Neural progenitor cell (in vitro differentiated cells): ENCODE measurements at places on chromosomes 6 and 20.

- DNase-seq: no peak
Observed at GRCh38 chr6:154410619-154411072, 54.0 kb upstream of the IPCEF1 start.

DNA sequence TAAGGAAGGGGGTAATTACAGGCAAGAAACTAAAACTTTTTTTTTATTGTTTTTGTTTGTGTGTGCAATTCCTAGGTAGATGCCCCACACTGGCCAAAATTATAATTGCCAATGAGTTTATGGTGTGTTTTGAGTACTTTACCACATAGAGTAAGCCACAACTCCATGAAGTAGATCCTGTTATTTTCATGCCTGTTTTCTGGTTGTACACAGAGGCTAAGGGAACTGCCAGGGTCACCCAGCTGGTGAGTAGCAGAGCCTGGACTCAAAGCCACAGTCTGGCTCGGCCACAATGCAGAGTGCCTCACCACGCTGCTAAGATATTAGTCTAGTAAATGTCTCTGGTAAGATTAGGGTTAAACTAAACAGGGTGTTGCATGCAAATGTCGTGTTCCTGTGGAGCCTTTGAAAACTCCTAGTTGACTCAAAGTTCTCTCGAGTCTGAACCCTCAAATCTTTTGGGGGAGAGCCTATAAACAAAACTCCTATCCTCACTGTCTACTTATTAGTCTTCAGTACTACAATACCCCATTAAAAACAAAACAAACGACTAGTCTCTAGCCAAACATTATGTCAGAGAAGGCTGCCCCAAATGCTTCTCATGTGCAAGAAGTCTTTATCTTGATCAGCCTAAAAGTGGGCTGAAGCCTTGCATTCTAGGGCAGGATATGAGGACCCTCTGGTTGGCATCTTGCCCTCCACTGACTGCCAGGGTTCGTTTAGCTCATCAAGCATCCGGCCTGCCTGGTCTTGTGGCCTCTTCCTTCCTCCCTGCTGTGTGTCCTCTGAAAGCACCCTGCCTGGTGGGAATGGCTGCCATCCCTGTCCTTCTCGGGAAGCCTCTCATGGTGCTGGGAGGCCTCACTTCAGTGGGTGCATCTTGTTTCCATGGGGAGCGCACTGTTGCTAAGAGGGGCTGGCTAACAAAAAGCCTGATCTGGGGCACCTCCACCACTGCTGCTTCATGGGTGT, 4.2 kb downstream of the DUSP22 start:
- DNase-seq: no peak

DNA sequence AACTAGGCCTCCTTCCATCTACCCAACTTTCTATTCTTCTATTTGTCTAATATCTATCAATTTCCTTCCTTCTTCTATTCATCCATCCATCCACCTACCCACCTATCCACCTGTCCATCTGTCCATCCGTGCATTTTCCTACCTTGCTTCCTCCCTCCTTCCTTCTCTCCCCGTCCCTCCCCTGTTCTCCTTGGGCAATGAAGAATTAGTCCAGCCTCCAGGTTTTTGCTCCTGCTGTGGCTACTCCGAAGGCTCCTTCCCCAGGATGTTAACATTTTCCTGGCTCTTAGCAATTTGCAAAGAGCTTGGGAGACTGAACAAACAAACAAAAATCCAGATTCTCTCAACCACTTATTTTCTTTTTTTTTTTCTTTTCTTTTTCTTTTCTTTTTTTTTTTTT, 81.6 kb downstream of the KCNB1 start:
- DNase-seq: no peak

DNA sequence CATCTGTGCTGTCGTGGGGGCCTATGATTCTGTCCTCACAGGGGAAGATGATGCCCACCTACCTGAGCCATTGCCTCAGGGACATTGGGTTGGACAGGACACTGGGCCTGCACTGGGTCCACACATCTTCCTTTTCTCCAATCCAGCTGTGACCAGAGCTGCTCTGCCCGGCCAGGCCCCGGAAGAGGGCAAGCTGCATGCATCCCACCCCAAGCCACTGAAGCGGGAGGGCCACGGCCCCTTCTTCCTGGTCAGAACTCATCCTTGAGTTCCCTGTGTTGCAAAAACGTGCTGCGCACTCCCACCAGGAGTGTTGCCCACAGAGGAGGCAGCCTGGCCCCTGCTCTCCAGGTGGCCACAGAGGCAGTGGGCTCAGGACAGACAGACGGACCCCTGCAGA, 38.2 kb downstream of the SPDEF start:
- DNase-seq: no peak

- no peak for DNase-seq
Observed at GRCh38 chr6:109182578-109182977, 87.3 kb downstream of the CEP57L1 start.

GRCh38 chr6:110981202-110981600, 637 bp upstream of the RPF2 start:
- no peak for DNase-seq

- no peak for DNase-seq
Observed at GRCh38 chr6:70175770-70176169, 127.1 kb downstream of the COL9A1 start.

GRCh38 chr6:83008626-83009025, 57.0 kb downstream of the UBE3D start:
- no peak for DNase-seq

DNA sequence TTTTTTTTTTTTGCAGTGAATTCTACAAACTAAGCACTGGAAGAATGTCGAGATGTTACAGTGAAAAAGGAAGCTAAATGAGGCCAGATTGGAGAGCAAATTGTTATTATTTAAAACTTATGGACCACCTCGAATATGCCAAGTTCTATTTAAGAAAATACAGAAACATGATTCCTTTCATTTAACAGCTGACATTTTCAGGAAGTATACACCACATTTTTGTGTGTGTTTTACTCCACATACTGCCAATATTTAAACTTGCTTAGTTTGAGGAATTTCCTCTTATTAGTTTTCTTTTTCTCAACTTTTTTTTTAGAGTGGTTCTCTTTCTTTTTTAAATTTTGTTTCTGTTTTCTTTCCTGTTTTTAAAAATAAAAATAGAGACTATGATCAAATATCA, 37.0 kb upstream of the GCLC start:
- no peak for DNase-seq

DNA sequence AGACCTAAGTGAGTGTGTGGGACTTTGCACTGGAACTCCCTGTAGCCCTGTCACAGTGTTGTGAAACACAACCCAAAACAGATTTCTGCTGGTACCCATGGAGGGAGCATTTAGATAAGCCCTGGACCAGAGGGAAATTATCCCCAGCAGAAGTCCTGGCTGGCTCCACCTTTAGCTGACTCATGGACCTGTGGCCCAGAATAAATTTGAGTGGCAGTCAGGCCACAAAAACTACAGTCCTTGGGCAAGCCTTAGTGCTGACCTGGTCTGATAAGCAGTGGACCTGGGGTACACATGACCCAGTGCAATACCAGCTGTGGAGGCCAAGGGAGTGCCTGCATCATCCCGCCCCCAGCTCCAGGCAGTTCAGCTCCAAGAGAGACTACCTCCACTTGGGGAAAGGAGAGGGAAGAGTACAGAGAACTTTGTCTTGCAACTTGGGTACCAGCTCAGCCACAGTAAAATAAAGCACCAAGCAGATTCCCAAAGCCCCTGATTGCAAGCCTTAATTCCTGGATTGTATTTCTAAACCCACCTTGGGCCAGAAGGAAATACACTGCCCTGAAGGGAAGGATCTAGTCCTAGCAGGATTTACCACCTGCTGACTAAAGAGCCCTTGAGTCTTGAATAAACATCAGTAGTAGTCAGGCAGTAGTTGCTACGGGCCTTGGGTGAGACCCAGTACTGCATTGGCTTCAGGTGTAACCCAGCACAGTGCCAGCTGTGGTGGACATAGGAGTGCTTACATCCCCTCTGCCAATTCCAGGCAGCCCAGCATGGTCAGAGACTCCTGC, 140.4 kb upstream of the COL21A1 start:
- DNase-seq: no peak

DNA sequence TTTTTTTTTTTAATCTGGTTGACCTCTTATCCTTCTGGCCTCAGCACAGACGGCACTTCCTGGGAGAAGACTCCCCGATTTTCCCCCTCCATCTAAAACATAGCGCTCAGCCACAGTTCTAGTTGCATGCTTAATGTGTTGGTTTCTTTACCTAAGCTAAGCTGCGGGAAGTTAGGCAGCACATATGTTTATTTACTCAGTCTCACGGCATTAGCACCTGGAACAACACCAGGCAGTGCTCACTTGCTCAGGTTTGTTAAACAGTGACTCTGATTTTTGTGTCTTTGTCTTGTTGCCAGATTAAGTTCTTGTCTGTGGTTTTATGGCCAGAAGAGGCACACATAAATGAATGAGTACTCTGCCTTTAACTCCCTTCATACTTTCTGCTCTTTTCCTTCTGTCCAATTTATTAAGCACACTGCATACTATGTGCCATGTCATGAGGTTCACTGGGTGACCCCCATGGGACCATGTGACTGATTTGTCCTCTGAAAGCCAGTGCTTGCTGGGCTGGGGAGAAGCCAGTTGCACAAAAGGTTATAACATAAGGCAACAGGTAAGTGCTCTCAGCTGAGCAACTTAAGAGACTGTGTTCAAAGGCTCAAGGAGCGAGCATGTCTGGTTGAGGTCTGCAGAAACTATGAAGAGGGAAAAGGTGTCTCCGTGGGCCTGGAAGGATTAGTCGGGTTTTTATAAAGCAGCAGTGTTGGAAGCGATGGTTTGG, 93.6 kb downstream of the RPP40 start:
- DNase-seq: no peak

GRCh38 chr6:17483391-17484016, 90.1 kb downstream of the CAP2 start:
- no peak for DNase-seq
